ENCODE measurements at places on chromosomes 16 and 17.

DNA sequence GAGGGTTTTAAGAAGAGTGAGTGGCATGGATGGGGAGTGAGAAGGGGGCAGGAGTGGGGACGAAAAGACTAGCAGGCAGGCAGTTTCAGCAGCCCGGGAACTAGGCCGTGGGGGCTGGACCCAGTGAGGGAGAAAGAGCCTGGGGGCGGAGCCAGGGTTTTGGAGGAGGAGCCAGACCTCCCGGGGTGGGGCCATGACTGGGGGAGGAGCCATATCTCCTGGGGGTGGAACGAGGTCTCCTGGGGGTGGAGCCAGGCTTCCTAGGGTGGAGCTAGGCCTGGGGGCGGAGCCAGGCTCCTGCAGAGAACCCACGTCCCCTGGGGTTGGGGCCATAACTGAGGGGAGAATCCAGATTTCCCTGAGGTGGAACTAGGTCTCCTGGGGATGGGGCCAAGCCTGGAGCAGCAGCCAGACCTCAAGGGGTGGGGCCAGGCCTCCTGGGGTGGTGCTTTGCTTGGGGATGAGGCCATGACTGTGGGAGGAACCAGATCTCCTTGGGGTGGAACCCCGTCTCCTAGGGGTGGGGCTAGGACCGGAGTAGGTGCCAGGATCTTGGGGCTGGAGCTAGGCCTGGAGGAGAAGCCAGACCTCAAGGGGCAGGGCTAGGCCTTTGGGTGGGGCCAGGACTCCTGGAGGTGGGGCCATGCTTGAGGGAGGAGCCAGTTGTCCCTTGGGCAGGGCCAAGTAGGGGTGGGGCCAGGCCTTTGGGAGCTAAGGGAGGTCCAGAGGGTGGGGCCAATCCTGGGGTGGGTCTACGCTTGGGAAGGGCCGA lies 41.7 kb upstream of the JPH3 start:
- no peak for DNase-seq

DNA sequence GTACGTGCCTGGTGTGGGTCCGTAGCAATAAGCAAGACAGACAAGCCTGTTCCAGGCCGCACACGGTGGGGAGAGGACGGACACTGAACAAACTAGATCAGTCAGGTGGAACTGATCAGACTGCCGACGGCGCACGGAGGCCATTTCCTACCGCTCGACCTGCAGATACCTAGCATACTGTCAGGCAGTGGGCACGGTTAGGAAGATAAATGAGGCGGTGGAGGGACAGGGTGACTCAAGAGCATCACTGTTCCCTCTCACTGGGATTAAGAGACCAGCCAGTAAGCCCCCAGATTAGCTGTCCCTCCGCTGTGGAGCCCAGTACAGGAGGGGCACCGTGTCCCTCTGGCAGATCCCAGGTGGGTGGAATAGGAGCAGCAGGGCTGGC lies 4.8 kb downstream of the AANAT start:
- DNase-seq = no peak

DNA sequence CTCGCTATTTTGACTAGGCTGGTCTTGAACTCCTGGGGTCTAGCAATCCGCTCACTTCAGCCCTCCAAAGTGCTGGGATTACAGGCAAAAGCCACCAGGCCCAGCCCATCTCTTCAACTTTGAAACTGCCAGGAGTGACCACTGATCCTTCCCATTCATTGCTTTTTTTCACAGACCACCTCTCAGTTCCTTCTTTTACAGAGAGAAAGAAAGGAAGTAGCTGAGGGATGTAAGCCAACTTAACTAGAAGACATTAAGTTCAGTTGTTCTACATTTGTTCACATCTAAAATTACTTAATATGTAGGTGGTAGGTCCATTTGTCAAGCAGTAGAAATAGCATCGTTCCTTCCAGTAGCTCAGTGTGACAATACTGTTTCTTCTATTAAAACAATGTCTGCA lies 219.8 kb downstream of the STX8 start:
- DNase-seq = no peak

DNA sequence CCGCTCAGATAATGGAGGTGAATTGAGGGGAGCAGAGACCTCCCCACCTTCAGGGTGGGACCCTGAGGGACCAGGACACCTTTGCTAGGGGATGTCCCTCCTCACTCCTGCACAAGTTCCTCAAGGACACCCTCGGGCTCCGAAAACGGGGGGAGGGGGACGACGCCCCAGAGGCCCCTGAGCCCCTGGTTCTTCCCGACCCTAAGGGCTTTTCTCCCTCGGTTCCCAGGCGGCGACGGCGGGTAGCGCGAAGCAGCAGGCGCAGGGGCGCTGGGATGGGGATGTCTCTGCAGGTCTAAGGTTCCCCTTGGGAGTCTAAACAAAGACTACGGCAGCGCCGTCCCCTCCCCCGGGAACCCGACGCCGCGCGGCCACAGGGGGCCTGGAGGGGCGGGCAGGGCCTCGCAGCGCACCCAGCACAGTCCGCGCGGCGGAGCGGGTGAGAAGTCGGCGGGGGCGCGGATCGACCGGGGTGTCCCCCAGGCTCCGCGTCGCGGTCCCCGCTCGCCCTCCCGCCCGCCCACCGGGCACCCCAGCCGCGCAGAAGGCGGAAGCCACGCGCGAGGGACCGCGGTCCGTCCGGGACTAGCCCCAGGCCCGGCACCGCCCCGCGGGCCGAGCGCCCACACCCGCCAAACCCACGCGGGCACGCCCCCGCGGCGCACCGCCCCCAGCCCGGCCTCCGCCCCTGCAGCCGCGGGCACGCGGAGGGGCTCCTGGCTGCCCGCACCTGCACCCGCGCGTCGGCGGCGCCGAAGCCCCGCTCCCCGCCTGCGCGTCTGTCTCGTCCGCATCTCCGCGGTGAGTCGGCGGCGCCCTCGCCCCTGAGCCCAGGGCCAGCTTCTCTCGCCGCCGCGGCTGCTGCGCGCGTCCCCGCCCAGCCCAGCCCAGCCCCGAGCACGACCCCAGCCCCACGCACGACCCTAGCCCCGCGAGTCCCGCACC lies 36.7 kb upstream of the NDRG4 start:
- no peak for DNase-seq

GRCh38 chr17:15479703-15480102 lies 12.3 kb upstream of the CDRT4 start:
- no peak for DNase-seq

- no peak for DNase-seq
Measured at GRCh38 chr16:73878611-73879010, 418.0 kb upstream of the PSMD7 start.

GRCh38 chr17:80220054-80220735 lies at the start of the genes SGSH and SLC26A11:
SGSH (minus strand) TSS chr17:80220333; CDS start chr17:80220313, 20 bp downstream.
SLC26A11 (plus strand) TSS chr17:80220427; CDS start chr17:80221561, 1,134 bp downstream.
- peak; percentile 43 for DNase-seq

DNA sequence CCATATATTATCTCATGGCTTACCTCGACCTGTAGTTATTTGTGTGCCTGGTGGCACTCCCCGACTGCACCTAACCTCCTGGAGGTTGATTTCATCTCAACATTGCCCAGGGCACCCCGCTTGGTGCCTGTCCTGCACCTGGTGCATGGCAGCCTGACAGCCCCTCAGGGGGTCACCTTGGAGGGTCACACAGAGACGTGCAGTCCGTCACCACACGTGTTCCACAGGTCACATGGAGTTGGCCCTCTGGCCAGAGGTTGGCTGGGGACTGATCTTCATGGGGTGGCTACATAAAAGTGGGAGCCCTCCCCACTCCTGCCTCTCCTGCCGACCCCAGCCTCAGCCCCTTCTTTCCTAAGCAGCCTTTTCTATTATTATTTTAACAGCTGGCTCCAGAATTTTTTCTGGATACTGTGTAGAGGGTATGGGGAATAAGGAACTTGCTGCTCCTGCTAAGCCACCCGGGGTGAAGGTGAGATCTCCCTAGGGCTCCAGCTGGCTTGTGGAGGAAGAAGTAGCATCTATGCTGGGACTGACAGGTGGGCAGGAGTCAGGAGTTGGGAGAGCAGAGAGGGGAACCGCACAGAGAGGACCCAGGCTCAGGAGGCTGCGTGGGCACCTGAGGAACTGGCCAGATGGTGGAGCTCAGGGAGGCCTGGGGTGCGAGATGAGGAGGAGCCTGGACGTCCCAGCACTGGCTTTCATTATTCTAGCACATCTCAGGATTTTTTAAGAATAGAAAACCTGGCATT lies 12.5 kb upstream of the NKD1 start:
- no peak for DNase-seq

DNA sequence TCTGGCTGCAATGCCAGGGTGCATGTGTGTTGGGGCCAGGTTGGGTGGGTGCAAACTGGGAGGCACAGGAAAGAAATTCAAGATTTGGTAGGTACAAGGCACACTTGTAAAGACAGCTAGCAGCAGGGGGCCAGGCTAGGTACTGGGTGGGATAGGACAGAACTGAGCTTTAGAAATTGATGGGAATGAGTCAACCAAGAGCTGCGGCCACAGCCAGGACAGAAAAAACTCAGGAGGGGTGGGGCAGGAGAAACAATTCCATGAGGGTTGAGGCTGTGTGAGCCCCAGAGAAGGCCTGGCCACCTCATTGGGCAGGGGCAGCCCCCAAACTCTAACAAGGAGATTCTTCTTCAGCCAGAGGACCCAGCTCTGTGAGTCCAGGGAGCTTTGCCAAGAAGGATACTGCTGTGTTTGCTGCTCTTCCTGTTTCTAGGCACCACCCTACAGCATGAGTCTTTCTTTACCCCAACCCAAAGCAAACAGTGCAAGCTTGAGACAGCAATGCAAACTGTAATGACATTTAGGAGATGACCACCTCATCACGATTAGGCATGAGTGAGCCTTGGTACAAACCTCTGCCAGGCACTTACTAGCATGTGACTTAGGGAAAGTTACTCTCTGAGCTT lies 21.3 kb upstream of the CCDC182 start:
- no peak for DNase-seq

DNA sequence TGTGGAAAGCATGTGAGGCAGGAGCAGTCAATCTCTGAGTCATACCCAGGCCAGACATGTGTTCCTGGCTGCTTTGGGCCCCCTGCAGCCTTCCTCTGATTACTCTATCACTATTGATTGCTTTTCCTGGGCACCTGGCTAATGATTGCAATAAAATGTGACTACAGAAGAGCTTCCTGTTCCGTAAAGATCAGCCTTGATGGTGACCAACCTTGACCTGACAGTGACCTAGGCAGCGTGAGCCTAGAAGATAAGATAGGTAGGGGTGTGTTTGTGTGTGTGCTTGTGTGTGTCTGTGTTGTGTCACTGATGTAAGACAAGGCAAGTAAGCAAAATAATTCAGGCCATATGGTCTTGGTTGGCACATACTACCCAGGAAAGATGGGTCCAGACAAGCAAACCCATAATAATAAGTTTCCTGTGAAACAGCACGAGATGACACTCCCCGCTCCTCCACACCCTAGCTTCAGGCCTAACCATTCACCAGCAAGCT lies 367.7 kb upstream of the CDH11 start:
- DNase-seq = no peak

DNA sequence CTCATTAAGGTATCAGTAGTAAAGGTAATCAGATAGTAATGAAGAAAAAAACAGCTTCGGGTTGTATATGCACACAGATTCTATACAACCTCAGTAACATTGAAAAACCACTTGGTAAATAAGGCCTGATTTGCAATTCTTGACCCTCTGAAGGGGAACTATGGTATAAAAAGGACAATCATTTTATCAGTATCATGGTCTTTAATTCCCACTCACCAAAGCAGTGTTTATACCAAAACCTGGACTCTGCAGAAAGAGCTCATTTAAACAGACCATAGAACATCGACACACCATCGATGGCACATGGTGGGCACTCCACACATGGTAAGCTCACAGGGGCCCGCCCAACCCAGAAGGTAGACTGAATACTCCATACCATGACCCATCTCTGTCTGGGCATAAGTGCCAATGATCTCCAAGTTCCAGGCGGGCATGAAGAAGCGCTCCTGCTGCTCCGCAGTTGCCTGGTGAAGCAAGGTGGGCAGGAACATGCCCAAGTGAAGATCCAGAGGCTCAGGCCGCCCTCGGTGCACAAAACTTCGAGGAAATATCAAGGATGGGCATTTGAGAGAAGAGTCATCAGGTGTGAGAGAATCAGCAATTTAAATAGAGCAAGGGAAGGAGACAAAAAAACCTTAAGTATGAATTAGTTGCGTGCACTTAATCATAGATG lies 19.0 kb downstream of the ACOX1 start:
- DNase-seq = no peak

DNA sequence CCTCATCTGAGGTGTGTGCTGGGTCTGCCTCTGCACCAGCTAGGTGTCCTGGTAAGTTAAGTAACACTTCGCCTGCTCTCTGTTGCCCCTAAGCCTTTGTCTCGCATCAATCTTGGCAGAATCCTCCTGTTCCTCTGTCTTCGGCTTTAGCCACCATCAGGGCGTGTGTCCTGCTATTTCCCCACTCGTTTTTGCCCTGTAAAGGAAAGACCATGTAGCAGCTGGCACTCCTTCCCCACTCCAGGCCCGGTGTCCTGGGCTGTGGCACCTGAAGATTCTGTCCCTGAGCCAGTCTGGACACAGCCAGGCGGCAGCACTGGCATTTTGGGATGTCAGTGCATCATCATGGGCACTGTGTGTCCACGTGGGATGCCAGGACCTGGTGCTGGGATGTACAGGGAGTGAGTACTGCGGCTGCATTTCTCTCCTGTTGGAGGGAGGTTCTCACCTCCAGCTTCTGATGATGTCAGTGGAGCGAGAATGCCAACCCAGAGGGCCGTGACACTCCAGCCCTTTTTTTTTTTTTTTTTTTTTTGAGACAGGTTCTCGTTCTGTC lies 26.2 kb upstream of the FOXK2 start:
- no peak for DNase-seq

DNA sequence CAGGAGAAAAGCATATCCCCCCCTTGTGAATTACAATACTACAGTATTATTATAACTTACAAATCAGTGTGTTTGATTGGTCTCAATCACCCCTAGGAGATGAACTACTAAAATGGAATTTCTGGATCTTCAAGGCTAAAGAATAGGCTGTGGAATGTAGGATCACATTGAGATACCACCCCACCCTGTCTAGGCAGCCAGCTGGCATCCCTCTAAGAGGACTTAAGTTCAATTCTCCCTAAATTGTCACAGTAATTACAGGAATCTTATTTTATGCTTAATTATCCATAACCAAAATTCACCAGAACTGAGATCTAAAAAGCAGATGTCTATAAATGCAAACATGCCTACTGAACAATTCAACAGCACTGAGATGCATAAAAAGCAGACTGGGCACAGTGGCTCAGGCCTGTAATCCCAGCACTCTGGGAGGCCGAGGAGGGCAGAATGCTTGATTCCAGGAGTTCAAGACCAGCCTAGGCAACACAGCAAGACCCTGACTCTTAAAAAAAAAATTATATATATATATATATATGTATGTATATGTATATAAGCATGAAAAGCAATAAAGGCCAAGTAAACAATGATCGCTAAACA lies 12.0 kb downstream of the AP1G1 start:
- DNase-seq = no peak

DNA sequence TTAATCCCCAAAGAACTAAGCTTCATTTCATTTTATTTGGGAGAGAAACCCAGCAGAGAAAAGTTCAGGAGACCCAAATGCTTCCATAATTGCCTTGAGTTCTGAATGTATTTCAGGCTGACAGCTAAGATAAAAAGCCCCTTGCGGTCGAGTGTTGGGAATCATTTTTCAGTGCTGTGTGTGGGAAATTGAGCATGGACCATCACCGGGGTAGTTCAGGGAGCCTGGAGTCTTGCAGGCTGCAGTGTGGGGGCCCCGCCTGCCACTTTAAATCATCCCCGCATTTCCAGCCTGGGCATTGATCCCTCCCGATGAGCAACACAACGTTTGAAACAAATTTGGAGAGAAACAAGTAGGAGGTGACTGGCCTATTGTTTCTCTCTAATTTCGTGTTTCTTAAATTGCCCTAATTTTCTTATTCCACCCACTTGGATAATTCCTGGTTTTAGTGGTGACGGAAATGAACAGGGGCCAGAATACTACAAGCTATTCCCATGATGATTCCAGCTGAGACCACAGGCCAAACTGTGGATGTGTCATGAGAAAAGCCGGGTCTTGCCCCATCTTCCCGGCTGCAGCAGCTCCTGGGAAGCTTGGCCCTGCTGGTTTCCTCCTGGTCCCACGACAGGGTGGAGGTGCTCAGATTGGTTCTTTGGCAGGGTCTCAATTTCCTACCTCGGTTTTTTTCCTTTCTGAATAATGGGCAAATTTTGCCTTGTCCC lies 75.1 kb downstream of the FOXL1 start:
- no peak for DNase-seq

Measured in stimulated activated CD4-positive, alpha-beta T cell treated with anti-CD3 and anti-CD28 coated beads, Interleukin-1b, Interleukin-23, amount 100 ng/mL, for 1 hour (primary cell).